Stimulated activated CD4-positive, alpha-beta T cell treated with anti-CD3 and anti-CD28 coated beads, Interleukin-4, amount 100 ng/mL, for 48 hours (primary cell): ENCODE measurements at places on chromosomes 1 and 21.

DNA sequence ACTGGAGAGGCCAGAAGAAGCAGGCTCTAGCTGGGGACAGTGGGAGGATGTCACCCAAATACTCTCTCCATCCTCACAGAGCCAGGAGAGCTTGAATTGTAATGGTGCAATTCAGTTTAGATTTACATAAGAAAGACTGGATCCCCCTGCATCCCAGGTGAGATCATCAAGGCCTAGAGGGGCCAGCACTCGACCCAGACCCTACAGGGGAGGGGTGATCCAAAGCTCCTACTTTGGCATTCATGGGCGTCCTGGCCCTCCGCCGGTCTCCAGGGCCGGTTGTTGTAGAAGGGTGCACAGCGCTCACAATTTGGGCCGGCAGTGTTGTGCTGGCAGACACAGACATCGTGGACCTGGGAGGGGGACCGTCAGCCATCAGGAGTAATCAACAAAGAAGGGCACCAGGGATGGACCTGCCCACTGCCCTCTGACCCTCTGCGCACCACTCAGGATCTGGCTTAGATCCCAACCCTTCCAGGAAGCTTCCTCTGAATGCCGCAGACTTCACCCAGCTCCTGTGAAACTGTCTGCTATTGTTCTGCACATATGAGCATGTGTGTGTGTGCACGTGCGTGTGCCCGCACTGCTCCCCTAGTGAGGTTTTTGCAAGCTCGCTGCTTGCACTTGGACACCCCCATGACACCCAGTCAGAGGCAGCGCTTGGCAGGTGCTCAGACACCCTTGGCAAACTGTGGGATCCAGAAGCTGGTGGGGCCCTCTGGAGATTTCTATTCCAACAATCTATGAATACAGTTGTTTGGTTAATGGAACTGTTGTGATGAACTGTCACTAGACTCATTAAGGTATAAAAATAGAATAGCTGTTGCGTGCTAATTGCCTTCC lies 21.6 kb downstream of the LAMB3 start:
- DNase-seq, result no peak

DNA sequence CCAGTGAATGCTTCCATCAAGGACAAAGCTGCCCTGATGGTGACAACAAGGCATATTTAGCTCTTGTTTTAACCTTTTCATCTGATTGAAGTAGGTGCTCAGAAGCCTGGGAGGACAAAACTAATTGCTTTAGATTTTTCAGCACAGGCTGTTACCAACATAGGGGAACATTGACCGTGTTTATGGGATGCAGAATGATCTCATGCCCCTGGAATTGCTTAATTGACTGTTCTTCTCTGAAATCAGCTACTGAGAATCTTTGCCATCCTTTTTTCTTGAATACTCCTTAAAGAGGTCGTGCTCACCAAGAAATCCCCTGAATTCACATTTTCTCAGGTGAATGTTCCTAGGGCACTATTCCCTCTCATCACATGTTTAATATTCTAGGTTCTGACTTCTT lies 95.9 kb upstream of the CCDC190 start:
- no peak for DNase-seq

DNA sequence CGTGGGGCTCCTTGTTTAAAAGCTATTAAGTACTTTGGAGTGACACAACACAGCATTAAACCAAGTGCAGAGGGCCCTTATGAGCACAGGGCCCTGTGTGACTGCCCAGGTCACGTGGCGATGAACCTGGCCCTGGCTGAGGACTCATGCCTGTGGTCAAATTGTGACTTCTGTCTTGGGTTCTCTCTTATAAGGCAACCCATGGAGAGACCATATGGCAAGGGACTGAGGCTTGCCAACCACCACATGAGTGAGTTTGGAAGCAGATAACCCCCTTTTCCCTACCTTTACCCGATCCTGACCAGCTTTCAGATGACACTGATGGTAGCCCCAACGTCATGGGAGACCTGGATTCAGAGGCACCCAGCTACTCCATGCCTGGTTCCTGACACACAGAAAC lies 140.5 kb downstream of the ZBTB18 start:
- DNase-seq, result no peak

- no peak for DNase-seq
Observed at GRCh38 chr1:228899421-228899956, 164.2 kb downstream of the RHOU start.

DNA sequence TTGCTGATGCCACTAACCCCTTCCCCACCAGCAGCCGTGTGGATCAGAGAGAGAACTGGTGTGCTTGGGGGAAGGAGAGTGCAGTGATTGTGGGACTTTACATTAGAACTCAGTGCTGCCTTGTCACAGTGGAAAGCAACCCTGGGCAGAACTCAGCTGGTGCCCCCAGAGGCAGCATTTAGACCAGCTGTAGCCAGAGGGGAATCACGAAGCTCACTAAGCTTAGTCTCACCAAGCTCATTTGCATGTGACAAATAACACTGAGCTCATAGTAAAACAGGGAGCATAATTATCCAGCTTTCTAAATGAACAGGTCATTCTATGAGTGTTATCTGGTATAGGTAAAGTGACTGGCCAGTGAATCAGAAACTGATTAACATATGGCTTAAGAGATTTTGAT lies 9.8 kb upstream of the SMAP2 start:
- peak; percentile 27 for DNase-seq

DNA sequence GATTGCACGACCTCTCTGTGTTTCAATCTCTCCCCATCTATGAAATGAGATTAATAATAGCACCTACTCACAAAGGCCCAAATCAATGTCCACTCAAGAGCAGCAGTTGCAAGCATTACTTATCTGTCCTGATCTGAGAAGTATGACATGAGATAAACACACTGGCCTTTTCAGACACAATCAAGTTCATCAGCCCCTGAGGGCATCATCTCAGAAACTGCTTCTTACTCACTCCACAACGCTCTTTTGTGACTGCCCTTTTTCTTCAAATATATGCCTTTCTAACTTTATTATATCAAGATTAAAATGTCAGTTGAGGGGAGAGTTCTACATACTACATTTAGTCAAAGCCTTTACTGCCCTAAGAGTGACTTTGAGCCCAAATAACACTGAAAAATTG lies 371.9 kb upstream of the SPAG17 start:
- DNase-seq, result no peak

- DNase-seq, result peak; percentile 63
Observed at GRCh38 chr1:203702130-203702577, 62.8 kb upstream of the LAX1 start.

DNA sequence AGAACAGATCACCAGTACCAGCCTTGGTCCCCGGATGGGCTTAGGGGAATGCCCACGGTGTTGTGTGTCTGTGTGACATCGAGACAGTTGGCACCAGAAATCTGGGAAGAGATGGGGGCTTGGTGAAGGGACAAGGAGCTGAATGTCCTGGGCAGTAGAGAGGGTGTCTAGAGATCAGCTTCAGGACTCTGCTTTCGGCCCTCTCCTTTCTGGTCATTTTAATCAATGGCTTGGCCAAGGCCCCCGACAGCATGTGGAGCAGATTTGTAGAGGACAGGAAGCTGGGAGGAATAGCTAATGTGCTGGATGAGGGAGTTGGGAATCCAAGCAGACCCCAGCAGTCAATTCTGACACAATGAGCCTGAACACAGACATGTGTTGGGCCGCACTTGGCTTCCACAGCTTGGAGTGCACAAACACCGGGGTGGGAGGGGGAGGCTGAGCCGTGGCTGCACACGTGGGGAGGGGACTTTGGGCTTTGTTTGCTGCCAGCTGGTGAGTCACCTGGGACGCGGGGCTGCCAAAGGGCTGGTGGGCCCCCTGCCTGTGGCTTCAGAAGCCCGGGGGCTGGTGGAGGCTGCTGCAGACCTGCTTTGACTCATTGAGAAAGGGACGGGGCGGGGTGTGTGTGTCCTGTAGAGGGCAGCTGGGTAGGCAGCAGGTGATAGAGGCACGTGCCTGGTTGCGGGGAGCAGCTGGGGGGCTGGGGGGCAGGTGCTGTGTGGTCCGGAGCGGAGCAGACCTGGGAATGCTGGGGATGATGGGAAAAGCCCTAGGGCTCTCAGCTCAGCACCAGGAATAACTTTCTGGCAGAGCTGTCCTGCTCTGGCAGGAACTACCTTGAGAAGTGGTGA lies 20.9 kb downstream of the SLC1A7 start:
- DNase-seq, result no peak

DNA sequence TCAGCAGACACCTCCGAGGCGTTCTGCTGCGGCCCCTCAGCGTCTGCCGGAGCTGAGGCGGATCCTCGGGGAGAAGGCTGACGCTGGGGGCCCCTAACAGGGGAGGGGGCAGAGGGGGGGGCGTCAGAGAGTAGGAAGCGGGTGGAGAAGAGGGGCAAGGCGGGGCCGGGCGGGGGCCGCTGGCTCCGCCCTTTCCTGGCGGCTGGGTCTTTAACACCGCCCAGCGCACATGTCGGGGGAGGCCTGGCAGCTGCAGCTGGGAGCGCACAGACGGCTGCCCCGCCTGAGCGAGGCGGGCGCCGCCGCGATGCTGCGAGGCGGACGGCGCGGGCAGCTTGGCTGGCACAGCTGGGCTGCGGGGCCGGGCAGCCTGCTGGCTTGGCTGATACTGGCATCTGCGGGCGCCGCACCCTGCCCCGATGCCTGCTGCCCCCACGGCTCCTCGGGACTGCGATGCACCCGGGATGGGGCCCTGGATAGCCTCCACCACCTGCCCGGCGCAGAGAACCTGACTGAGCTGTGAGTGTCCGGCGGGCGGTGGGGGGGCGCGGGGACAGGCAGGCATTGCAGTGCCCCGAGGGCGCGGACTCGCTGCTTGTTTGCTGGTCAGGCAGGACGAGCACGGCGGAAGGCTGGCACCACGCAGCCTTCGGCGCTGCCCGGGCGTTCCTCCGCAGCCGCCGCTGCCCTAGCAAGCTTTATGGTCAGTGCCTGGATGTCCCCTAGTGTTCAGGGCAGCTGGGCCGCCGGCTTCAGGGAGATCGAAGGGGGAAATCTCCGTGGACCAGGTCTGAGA lies at the start of gene NTRK1:
Gene NTRK1, plus strand, starts transcription at position 238 of the 796 bp plus-strand sequence. Its CDS starts 70 bp downstream, at position 308.
- DNase-seq, result peak; percentile 31

DNA sequence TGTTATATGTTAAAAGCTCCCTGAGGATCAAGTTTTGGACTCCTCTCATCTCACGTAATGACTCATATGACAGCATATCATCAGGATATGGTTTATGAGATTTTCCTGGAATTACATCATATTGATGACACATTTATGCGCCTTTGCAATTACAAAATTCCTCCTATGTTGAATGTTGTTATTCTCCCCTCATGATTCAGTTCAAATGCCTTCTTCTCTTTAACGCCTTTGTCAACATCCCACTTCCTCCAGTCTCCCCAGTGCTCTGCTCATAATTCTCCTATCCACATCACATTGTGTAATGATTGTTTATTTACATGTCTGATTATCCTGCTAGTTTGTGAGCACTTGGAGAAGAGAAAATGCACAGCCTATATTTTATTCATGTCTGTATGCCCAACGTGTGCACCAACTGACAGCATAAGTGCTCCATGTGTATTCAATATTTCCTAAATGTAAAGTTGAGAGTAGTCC lies 80.9 kb upstream of the BACH1 start:
- DNase-seq, result no peak

GRCh38 chr1:31745096-31745945 lies 18.8 kb downstream of the ADGRB2 start:
- DNase-seq, result peak; percentile 56

DNA sequence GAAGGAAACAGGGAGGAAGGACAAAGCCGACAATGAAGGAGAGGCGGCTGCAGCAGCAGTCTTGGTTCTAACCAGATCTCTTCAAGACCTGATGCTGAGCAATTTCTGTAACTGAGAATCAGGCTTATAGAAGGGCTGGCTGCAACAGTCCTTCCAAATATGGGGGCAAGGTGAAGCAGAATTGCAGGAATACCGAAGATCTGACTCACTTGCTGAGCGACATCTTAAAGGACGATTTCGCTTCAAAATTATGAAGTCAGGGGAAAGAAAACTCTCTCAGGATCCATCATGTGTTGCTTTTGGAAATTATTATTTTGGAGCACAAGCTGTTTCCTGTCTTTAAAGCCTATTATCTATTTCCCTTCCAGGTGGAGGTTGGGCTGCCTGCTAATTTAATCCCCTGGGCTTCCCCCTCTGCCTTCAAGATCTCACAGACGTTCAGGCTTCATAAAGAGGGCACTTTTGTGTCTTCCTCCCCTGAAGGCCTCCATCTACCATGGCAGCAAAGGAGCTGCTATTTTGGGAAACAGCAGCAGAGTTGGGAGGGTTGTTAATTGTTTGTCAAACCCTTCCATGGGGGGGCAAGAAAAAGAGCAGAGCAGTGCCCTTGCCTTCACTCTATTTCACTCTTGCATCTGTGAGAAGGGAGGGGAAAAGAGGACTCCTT lies 10.8 kb upstream of the IER5 start:
- DNase-seq, result no peak

DNA sequence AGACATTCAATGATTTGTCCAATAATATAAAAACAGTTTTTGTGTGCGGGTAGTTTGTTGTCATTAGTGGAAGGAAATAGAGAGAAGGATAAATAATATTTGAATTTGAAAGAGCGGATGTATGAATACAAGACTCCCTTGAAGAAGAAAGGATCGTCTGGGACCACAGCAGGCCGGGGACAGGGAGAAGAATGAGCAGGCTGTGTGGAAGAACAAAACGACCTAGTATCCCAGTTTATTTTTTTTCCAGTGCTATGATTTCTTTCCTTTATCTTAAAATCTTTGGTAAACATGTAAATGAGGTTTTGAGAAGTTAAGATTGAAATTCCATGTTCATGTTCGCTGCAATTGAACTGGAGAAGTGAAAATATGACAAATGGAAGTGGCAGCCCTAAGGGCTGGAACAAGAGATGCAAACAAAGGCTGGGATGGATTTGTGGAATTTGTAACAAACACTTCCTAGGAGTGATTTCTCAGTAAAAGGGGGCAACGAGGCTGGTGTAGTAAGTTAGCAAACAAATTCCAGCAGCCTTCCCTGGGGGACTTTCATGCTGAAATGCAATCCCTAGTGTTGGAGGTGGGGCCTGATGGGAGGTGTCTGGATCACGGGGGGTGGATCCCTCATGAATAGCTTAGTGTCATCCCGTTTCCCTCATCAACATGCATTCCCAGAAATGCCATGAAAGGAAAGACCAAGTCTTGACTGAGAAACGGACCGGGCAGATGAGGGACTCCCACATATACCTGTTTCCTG lies 10.2 kb upstream of the IFI16 start:
- DNase-seq, result no peak

DNA sequence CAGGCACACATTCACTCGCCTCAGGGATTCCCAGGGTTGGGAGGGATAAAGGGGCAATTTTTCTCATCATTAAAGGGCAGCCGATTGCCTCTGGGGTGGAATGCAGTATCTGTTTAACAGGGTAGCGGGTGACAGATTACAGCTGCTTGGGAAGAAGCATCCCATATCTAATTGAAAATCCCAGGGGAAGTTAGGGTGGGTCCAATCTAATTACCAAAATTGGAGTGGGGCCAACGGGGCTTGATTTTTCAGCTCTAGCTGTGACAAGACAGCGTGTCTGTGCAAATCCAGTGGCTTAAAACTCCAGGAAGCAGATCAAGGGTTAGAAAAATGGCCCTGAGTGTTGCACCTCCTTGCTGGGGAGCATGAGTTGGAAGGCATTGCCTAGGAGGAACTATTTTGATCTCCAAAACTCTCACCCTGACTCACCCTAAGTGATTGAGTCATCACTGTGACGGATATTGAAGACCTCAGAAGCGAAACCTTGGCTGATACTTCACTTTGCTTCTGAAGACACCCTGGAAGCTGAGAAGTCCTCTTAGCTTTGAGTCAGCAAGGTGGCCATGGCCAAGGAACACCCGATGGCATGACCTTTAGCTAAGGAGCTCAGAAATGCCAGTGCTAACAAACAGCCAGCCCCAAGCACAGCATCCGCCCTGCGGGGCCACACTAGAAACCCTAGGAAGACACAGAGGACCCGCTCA lies 46.0 kb downstream of the GRHL3 start:
- DNase-seq, result no peak
